ENCODE measurements at places on chromosomes 1 and 21. TPM values are rescaled to one million over a fixed set of nuclear protein-coding genes. Genes with fewer than 3 reads are reported as not detected.
A peak's percentile ranks its signal among the peaks of the same experiment; 100 is the strongest.

NLRP3 gene
- total RNA-seq: 8.2 TPM

- DNase-seq: no peak
Measured at GRCh38 chr1:94925004-94925403, 1.9 kb downstream of the CNN3 start.

DNA sequence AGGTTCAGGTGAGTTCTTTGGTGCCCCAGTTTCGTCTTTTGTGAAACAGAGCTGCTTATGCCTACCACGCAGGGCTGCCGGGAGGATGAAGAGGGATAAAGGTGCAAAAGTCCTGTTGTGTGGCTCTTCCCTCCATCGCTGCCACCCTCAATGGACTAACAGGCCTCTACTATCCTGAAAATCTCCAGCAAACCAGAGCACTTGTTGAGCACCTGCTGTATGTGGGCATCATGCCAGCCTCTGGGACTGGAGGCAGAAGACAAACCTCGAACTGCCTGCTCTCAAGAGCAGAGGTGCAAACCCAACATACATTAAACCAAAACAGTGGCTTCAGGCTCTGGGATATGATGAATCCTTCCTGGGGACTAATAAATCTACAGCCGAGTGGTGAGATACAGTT lies 174.1 kb downstream of the ACTL8 start:
- DNase-seq: no peak

RPE65 gene
- not detected for total RNA-seq

GBP1 gene
- total RNA-seq: 59.7 TPM

DNA sequence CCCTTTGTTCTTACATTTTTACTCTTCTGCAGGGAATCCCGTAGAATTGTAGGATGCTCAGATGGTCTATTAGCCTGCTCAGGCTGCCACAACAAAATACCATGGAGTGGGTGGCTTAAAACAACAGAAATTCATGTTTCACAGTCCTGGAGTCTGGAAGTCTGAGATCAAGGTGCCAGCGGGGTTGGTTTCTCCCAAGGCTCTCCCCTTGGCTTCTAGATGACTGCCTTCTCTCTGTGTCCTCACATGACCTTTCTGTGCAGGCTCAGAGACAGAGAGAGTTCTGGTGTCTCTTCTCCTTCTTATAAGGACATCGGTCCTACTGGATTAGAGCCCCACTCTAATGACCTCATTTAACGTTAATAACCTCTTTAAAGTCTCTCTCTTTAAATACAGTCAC lies 41.7 kb downstream of the HUNK start:
- DNase-seq: no peak

OR2T11 gene
- total RNA-seq: 1.8 TPM

PLA2G2D gene
- total RNA-seq: not detected

DNA sequence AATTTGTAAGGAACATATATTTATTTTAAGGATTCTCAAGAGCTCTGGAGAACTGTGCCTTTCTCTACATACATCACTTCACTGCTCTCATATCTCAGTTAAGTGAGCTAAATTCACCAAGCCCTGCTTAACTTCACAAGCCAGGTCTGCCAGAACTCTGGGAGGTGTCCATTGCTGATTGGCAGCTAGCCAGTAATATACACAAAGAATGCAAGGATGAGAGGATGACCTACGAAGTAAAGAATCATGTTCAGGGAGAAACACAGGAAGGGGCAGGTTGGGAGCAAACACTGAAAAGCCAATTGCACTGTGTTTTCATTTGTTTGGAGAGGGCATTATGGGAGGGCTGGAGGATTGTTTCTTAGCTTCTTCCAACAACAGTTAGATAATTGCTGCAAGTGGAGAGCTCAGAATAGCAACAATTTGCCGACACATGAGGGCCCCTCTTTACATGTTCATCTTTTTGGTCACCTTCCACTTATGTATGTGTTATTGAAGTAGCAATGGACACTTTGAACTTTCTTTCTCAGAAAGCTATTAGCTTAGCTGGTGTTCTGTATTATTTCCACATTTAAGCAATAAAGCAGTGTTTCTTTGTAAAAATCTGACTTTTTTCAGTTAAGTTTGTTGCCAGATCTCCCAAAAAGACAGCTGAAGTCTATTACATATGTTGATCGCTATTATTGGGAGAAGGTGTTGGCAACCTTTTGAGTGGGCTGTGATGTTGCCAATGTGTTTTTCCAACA lies 254.8 kb downstream of the LTN1 start:
- DNase-seq: no peak

FAM43B gene
- 1.2 TPM for total RNA-seq

- DNase-seq: peak; percentile 68
Measured at GRCh38 chr1:9717193-9718005, 65.9 kb downstream of the PIK3CD start.

FLG2 gene
- not detected for total RNA-seq

DNA sequence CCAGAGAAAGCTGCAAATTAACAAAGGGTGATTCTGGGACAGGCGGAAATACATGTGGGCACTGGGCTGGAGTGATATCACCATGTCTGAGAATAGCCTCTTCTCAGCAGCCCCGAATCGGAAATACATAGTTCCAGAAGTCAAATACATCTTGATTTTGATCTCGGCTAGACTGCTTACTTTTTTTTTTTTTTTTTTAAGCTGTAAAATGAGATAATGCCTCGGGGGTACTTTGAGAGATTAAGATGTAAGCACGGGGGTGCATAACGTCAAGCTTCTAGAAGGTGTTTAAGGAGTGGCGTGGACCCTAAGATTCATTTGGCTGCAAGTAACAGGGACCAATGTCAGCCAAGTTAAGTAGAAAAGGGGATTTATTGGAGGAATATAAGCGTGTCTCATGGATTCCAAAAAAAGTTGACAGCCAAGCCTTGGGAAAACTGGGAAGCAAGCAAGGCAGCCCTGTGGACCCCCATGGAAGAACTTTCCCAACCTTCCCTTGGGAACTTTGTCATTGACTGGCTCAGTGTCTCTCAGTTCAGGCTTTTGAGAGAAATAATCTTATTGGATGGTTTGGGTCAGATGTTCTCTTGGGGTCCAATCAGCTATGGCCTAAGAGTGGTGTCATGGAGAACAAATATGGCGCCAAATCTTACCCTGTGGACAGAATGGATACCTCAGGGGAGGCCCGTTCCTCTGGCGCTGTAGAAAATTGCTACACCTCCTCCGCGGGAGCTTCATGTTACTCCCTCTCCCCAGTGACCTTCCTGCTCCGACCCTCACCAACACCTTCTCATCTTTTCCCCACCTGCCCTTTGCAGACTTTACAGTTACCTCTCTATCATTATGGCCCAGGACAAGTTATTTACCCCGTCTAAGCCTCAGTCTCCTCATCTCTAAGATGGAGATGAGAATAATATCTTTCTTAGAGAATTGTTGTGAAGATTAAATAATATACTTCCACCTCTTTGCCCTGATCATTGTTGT lies 186.6 kb downstream of the KAZN start:
- no peak for DNase-seq

Measured in upper lobe of left lung (tissue), 6 donors.